Suppressor macrophage treated with lipopolysaccharide for 4 hours (primary cell): ENCODE measurements at places on chromosomes 1 and 21.

GRCh38 chr1:233478611-233479010 lies 135.3 kb upstream of the KCNK1 start:
- DNase-seq = no peak

DNA sequence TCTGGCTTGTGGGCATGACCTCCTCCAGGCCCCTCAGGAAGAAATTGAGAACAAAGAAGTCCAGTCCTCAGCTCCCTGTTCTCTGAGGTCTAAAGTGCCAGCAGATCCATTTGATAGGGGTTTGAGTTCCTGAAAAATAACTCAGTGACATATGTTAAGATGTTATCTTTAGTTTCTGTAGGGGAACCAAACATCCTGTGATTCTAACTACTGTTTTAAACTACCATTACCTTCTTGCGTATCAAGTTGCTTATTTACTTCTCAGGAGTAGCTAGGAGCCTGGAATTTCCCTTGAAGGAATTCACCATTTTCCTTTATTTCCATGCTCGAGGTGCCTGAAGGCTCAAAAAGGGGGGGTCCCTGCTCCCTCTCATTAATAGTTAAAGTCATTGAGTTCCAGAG lies 18.8 kb upstream of the LIN9 start:
- no peak for DNase-seq

DNA sequence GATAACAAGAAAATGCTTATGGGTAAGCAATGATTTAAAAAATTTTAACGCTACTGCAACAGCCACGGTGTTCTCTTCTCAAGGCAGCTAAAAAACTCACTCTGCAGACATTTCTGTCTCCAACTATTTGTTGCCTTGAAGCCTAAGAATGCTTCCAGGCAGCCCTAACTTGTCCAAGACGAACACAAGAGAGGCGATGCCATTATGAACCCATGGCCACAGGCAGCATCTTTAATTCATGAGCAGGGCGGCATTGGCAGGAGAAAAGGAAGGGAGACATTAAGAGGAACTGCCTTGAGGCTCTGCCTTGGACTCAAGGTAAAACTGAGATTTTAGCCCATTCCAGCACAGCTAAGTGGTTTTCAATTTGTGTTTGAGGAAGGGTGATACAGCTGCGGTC lies 67.5 kb downstream of the KCND3 start:
- DNase-seq = no peak

DNA sequence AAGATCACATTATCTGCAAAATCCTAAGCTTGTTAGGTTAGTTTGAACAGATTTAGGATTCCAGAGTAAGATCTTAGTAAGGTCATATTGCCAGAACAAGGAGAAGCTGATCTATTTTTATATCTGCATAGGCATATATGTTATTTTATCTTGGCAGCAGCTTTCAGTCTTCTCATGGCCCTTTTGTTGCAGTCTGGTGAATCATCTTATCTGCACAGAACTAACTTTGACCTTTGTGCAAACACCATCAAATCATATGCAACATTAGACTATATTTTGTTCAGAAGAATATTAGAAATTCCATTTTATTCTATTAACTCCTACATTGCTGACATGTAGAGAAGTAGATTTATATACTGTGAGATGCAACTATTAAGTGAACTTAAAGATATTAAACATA lies 107.3 kb downstream of the CLEC20A start:
- DNase-seq = no peak

- peak; percentile 83 for DNase-seq
Measured at GRCh38 chr1:228828151-228828550, 92.9 kb downstream of the RHOU start.

DNA sequence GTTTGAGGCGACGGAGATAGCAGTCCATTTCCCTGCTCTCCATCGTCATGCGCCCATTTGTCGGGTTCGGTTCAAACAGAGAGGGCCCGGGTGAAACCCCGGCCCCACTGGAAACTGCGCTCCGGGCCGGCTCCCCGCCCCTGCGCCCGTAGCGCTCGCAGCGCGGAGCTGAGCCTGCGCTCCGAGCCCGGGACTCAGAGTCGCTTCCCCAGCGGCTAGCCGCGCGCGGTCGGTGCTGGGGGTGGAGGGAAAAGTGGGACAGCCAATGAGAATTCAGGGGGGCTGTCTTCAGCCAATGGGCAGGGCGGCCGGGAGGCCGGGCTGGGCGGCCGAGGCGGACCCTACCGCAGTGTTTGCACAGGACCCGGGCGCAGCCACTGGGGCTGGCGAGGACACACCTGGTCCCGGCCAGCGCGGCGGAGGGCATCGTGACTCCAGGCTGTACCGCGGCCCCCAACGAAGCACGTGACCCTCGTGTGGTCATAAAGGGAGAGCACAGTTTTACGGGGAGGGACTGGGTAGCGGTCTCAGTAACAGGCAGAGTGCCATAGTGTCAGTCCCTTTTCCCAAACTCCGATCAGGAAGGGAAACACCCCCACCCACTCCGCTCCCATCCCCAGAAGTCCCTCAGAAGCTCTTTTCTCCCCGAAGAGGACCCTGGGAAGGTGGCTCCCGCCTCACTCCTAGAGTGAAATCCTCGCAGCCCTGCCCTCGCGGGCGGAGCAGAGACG lies at the start of gene INKA2:
INKA2 (minus strand) TSS at position 202 of the 731 bp plus-strand sequence; CDS start at position 49, 153 bp downstream.
- peak; percentile 89 for DNase-seq

DNA sequence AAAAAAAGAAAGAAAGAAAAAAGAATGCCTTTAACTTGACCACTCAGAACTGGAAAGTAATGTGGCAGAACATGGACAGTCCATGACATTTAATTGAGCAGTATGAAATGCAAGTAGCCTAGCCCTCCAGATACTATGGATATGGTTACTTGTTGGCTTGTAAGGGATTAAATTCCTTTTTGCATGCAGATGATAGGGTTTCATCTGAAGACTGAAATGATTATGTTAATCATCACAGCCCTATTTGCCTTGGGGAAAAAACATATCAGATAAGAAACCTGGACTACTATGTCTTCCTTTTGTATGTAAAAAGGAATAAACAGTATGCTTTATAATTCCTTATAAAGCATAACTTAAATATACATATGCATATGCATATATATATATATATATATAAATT lies 66.0 kb downstream of the GATAD2B start:
- DNase-seq = no peak

DNA sequence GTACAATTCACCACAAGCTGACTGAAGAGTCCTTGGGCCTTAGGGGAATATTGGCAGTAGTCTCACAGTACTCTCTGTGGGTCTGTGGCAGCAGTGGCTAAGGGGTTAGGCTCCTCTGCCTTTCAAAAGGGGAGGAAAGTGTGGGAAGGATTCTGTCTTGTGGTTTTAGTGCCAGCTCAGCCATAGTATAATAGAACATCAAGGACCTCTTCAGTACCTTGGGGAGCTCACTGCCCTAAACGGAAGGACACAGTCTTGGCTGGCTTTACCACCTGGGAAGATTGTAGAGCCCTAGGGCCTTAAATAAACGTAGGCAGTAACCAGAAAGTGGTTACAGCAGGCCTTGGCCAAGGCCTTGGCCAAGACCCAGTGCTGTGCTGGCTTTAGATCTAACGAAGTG lies 265.7 kb downstream of the COL11A1 start:
- no peak for DNase-seq

DNA sequence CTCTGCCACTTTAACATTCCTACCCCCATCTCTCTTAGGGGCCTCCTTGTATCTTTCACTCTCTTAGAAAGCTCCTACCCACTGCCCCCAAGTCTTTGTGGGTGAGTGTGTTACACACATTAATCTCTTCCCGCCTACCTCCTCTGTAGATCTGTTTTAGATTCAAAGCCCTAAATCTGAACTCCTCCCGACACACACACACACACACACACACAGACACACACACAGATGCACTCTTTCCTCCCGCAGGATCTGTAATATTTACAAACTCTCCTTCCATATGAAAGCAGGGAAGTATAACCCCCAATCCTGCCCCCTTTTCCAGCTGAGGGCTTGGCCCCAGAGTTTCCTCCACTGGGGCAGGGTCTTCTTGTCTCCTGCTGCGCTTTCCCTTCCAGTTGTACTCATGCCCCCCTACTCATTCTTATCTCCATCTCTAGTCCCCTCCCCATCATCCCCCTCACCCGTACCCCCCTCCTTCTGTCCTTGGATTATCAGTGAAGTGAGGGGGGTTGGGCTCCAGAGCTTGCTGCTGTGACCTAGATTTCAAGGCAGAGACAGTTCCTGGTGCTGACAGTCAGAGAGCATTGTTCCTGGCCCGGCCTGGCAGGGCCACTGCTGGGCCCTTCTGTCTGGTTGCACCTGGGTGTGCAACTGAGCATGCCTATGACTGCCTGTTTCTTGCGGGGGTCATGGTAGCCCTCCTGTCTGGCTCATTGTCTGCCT lies 4.3 kb downstream of the PEA15 start:
- DNase-seq = no peak

GRCh38 chr1:119637710-119638109 lies 10.4 kb downstream of the ZNF697 start:
- no peak for DNase-seq

- no peak for DNase-seq
Measured at GRCh38 chr1:179226738-179227137, 2.7 kb downstream of the ABL2 start.

- no peak for DNase-seq
Measured at GRCh38 chr1:153349363-153350320, 1.0 kb upstream of the PGLYRP4 start.

GRCh38 chr1:204263254-204263910 lies 49.6 kb upstream of the GOLT1A start:
- no peak for DNase-seq

GRCh38 chr1:219812491-219813203 lies 115.7 kb downstream of the SLC30A10 start:
- DNase-seq = peak; percentile 53

- no peak for DNase-seq
Measured at GRCh38 chr1:27003745-27004470, 8.7 kb downstream of the TENT5B start.

DNA sequence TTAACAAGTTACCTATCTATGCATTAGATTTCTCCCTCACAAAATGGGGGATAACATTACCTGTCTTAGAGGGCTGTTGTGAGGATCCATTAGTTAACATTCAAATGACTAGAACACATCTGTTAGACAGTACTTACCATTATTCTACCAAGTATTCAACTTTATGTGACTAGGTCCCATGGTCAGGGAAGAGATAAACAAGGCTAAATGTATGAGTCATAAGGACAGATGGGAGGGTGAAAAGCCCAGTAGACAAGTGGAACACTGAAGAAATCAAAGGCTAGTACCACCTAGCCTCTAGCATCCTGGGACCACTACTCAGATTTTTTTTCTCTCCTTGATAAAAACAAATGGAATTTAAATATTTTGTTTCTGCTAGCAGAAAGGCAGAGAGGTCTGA lies 9.0 kb upstream of the VHLL start:
- no peak for DNase-seq
